ENCODE measurements at places on chromosomes 11 and 22.

DNA sequence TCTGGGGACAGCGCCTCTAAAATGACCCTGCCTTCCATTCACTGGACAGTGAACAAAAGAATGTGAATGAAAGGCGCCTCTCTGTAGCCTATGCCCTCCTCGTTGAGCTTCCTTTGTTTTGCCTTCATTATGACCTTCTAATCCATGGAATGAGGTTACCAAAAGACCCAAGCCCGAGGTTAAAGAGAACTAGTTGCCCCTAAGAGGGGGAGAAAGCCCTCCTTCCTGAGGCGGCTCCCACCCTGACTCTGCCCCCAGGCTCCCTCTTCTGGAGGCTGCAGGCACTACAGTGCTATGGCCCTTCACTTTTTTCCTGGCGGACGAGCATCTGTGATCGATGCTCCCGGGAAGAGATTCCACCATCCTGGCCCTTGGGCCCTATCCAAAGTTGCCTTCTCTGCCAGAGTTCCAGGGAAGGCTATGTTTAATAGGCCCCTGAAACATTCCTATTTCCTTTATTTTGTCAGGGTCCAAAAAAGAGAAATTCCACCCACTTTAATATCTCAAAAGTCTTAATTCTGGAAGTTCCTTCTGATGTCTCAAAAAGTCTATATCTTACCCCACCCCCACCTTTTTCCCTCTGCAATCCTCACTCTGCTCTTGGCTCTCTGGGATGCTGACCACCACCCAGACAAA, 147.3 kb downstream of the FEZ1 start:
- DNase-seq: peak; percentile 36

DNA sequence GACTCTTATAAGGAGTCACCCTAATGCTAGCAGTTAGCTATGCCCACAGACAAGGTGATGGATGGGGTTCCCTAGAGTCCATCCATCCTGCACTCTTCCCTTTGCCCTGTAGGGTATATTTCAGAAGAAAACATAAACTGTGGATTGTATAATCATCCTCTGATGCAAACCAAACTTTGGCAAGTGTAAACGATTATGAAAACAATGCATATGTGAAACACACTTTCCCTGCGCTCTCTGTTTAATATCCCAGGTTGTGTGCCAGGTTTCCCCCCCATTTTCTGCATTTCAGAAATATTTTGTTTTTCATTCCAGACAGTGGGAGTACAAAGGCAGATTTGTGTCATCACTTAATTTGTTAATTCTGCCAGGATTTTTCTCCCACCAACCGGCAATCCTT, 110.0 kb downstream of the LDLRAD3 start:
- no peak for DNase-seq

GRCh38 chr11:134275534-134276395, at the start of gene GLB1L3:
TSS of gene GLB1L3 (plus strand) at chr11:134276379. CDS start at chr11:134276741, 362 bp downstream.
- DNase-seq: no peak

- DNase-seq: no peak
Measured at GRCh38 chr11:93813974-93814373, 29.9 kb downstream of the MED17 start.

- DNase-seq: no peak
Measured at GRCh38 chr22:24983151-24983550, 30.6 kb downstream of the KIAA1671 start.

DNA sequence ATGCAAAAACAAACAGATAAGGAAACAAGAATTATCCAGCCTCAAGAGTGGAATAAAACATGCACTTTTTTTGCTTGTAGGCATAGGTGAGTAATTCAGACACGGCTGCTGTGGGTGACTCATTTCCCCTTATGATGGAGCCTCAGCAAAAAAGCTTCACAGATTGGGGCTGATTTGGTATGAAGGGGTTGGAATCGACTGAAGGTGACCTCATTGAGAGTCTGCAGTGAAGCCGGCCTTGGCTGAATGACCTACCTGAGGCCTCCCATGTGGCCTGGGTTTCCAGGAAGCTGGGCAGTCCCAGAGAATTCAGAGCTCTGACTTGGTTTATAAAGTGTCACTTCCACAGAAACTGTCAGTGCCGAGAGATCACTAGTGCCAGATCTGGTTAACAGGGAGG, 34.2 kb upstream of the VPREB1 start:
- DNase-seq: no peak

- peak; percentile 28 for DNase-seq
Measured at GRCh38 chr11:12868315-12869073, 140.6 kb upstream of the RASSF10 start.

- no peak for DNase-seq
Measured at GRCh38 chr11:115398333-115399080, 105.7 kb downstream of the CADM1 start.

DNA sequence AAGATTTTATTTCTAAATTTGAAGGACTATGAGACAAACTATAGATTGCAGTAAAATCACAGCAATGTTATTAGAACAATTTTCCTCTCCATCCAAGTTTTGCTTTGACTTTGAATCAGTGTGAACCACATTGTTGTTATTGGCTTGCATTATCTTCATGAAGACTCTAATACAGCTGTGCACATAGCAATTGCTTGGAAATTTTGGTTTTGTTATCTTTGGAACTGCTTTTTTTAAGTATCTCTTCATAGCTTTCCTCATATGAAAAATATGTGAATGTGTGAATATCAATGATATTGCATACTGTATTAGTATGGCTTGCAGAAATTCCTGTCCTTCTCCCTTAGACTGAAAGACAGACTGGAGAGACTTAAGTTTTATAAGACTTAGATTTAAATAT, 666.6 kb downstream of the LUZP2 start:
- DNase-seq: no peak

- DNase-seq: no peak
Measured at GRCh38 chr22:45310977-45311531, 1.3 kb downstream of the FAM118A start.

- DNase-seq: no peak
Measured at GRCh38 chr22:39727541-39727940, 157.0 kb downstream of the CACNA1I start.

- peak; percentile 29 for DNase-seq
Measured at GRCh38 chr22:43185860-43186261, 1.1 kb downstream of the TTLL12 start.

- no peak for DNase-seq
Measured at GRCh38 chr22:26238596-26238995, 69.3 kb downstream of the SEZ6L start.

GRCh38 chr22:37273126-37273845, 9.0 kb upstream of the CYTH4 start:
- DNase-seq: no peak

GRCh38 chr22:37716708-37717107, 19.9 kb downstream of the TRIOBP start:
- DNase-seq: no peak

GRCh38 chr11:117583063-117583801, 213.8 kb downstream of the DSCAML1 start:
- DNase-seq: peak; percentile 60

DNA sequence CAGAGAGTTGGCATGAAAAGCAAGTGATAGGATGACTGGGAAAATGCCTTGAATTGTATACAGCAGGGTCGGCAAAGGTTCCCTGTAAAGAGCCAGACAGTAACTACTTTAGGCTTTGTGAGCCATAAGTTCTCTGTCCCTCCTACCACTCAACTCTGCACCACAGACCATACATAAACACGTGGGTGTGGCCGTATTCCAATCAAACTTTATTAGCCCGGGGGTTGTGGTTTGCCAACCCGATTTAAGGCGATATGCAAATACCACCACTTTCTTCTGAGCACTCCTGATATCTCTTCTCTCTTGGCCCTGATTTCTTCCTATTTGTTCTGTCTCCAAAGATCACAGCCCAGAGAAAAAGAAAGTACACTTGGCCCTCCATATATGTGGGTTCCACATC, 87.5 kb downstream of the MN1 start:
- DNase-seq: no peak

DNA sequence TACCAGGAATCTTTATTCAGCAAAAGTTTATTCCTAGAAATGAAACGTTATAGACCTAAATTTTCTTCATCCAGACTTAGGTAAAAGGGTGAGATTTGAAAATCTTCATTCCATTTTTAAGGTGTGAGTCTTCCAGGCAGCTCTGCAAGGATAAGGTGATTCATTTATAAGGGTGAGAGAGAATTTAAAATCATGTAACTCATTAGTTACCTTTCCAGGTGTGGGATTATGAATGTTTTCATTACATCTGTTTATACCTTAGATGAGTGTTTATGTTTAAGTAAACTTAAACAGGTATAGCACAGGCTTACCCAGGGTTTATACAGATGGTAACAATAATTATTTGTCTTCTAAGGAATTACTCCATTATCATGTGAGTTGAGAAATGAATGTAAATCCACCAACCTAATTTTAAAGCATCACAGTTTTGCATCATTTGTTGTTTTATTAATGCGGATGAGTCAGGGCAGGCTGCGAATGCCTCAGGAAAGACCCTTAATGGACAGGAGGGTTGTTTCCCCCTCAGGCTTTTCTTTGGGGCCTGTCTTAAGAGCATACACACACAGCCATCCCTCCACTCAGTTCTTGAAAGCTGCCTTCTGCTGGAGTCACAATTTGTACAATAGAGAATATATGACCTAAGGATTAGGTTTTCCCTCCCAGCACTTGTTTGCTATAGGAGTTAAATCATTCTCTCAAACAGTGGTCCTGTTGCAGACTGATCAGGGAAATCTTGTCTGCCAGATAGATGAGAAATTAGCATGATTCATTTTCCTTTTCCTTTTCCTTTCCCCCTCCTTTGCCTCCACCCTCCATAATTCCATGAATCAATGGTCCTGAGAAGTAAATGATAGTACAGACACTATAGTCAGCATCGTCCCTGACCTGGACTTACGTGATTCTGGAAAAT, 3.0 kb downstream of the PRSS23 start:
- no peak for DNase-seq

DNA sequence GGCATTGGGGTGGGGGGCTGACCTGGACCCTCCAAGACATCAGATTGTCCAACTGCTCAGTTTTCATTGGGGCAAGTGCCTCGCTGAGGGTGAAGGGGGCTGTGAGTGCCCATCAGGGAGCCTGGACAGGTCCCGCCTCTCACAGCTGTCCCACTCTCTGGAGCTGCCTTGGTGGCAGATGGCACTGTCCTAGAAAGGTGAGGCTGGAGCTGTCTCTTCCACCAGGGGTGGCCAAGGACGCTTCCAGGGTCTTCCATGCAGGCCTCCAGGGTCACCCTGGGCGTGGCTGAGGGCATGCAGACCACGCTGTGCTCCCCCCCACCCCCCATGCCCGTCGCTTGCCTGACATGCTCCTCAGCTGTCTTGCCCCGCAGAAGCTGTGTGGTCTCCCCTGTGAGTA, 53.5 kb upstream of the CCDC188 start:
- DNase-seq: no peak

GRCh38 chr11:30350384-30350783, 27.5 kb downstream of the ARL14EP start:
- no peak for DNase-seq

GRCh38 chr11:67265633-67266448, 432 bp upstream of the GRK2 start:
- DNase-seq: no peak

- DNase-seq: no peak
Measured at GRCh38 chr11:11379661-11380060, 26.6 kb upstream of the CSNK2A3 start.

DNA sequence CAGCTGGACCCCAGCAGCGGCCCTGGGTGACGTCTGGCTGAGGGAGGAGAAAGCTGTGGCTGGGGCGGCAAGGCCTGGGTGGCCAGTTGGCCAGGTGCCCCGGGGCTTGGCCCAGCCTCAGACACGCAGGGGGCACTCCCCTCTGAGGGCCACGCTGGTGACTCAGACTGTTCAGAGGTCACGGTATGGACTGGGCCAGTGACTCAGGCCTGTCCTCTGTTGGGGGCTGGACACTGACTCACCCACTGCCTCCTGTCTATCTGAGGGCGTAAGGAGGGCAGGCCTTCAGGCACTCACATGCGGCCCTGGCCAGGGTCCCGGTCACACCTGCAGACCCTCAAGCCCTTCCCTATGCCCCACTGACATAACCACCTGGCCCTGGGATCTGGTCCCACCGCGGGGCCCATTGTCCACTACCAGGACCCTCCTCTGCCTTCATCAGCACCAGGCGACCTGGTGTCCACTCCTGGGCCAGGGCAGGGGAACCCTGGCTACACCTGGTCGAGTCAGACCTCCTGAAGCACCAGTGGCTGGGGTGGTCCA, 3.7 kb upstream of the MUC5AC start:
- DNase-seq: no peak

GRCh38 chr11:76836613-76837291, 24.0 kb upstream of the ACER3 start:
- DNase-seq: no peak

DNA sequence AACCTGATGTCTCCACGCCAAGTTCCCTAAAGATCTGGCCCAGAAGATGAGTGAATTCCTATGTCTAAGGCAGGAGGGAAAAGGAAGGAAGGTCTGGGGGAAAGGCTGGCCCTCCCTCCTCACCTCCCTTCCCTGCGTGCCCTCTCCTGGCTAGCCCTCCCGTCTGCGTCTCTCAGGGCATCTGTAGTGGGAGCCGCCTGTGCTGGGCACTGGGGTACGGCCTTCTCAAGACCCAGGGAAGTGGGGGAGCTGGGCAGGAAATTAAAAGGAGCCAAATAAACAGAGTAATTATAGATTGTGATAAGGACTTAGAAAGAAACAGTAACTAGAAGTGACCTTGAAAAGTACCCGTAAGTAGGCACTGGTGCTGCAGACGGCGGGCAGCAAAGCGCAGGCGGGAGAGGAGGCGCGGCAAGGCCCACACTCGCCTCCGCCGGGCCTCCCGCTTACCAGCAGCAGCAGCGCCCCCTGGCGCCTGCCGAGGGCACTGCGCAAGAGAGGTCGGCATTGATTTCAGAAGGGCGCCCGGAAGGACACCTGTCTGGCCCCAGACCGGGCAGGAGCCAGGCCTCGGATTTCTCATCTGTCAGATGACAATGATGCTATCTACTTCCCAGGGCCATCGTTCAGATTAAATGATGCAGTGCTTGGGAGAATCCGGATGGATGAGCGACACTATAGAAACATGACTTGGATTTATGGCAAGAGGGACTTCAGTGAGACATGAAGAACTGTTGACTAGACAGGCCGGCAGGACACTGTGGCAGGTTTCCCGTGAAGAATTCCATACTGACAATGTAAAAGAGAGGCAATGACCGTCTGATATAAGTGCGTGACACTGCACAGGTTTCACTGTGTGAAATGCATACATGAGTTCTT, 7.3 kb downstream of the KCNJ1 start:
- DNase-seq: peak; percentile 20

- no peak for DNase-seq
Measured at GRCh38 chr11:93623179-93623578, 38.3 kb upstream of the CEP295 start.
